NCI-H82 (cell line): ENCODE measurements at places on chromosomes 12 and 14.

DNA sequence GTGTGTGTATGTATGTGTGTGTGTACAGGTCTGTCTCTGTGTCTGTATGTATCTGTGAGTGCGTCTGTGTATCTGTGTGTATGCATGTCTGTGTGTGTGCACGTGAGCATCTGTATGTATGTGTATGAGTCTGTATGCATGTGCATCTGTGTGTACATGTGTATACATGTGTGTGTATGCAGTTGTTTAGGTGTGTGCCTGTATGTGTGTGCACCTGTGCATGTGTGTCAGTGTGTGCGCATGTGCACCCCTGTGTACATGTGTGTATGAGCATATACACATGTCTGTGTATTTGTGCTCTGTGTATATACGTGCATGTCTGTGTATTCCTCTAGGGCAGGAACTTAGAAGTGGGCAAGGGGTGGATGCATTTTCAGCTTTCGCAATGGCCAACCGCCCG, 116.0 kb downstream of the TMEM132C start:
- no peak for DNase-seq

- no peak for DNase-seq
These were observed 919.9 kb downstream of the FSCB start for GRCh38 chr14:43587183-43587582.

- no peak for DNase-seq
These were observed 45.5 kb upstream of the FAR2 start for GRCh38 chr12:29103539-29103974.

DNA sequence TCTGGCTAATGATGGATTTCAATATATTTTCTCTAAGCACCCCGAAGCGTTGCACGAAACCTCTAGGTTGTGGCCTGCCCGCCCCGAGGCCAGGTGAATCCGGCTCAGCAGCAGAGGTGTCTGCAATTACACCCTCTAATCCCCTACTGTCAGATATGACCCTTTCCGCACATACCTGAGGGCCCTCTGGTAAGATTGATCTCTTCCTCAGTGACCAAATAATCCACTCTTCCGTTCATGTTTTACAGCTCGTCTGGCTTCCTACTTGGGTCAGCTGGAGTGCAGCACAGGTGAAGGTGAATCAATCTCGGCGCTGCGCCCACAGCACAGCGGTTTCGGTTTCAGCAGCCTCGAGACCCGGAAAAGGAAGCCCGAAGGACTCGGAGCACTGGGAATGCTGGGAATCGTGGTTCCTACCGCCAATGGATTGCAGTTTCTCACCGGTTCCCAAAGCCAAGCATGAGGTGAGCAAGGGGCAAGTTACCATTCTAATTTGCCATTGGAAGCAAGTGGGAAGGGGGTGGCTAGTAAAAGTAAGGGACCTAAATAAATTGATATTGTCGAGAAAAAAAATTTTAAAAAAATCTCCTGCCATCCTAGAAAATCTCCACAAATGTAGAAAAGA, at the start of gene SYNJ2BP:
SYNJ2BP (minus strand) TSS at position 366 of the 625 bp plus-strand sequence; CDS start at position 239, 127 bp downstream.
- DNase-seq, result peak; percentile 80

DNA sequence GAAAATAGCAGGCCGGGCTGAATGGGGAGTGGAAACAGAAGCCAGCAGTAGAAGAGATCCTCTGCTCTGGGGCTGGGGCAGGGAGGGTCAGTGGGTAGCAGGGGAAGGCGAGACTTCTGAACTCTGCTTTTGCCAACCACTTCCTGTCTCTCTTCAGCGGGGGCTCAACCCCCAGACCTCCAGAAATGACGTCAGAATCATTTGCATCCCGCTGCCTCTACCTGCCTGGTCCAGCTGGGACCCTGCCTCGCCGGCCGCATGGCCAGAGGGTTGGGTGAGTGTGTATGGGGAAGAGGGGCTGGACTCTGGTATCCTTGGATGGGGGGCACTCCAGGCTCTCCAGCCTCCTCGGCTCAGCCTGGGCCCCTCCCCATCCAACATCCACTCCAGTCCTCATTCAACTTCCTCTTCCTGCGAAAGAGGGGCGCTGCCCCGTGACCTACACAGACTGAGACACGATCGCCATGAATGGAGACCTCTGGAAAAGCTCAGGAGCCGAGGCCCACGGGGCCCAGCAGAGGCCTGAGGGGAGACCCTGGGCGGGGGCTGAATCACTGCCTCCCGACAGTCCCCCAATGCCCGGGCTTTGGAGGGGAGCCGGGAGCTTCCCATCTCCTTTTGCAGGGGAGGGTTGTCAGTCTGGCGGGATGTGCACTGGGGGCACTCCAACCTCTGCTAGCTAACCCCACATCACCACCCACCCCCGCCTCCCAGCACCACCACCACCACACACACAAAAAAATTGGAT, 458 bp upstream of the HOXC4 start:
- no peak for DNase-seq

GRCh38 chr12:52044292-52044983, 6.8 kb upstream of the NR4A1 start:
- DNase-seq, result no peak

GRCh38 chr14:69428289-69428998, 30.0 kb downstream of the SLC39A9 start:
- DNase-seq, result no peak

- DNase-seq, result peak; percentile 58
These were observed 577 bp upstream of the TPCN1 start for GRCh38 chr12:113220593-113221180.

- no peak for DNase-seq
These were observed 68.0 kb downstream of the SERPINA3 start for GRCh38 chr14:94679937-94680861.

GRCh38 chr12:102522768-102523167, 42.4 kb upstream of the IGF1 start:
- DNase-seq, result peak; percentile 59

GRCh38 chr12:85441741-85442140, 161.7 kb downstream of the ALX1 start:
- peak; percentile 42 for DNase-seq

- no peak for DNase-seq
These were observed 45.1 kb downstream of the KCNA1 start for GRCh38 chr12:4954621-4955354.

DNA sequence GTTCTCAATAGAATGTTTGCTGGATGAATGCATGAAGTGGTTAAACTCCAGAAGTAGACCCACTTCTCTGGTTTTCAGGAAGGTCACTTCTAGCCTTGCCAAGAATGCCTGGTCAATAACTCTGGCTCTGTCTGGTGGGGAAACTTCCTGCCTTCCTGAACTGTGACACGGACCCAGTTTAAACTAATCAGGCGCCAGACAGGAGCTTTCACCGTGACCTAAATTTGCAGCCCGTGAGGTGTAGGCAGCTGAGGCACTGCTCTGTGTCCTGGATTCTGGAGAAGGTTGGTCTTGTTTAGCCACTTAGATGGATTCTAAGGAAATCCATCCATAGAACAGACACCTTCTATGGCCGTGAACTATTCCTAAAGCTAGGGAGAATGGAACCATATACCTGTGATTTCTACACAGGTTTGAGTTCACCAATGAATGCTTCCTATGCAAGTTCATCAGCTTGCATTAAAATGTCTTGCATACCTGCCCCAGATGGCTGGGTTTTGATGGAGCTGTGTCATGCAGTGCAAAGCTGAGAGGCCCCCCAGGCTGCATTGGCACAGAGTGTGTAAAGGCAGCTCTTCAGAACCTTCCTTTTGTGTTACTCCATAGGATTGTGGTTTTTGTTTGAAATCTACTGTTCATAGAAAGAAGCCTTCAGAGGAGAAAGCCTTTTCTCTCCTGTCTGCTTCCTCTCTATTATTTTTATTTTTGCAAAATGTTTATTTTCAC, 4.4 kb downstream of the CHST11 start:
- DNase-seq, result no peak

DNA sequence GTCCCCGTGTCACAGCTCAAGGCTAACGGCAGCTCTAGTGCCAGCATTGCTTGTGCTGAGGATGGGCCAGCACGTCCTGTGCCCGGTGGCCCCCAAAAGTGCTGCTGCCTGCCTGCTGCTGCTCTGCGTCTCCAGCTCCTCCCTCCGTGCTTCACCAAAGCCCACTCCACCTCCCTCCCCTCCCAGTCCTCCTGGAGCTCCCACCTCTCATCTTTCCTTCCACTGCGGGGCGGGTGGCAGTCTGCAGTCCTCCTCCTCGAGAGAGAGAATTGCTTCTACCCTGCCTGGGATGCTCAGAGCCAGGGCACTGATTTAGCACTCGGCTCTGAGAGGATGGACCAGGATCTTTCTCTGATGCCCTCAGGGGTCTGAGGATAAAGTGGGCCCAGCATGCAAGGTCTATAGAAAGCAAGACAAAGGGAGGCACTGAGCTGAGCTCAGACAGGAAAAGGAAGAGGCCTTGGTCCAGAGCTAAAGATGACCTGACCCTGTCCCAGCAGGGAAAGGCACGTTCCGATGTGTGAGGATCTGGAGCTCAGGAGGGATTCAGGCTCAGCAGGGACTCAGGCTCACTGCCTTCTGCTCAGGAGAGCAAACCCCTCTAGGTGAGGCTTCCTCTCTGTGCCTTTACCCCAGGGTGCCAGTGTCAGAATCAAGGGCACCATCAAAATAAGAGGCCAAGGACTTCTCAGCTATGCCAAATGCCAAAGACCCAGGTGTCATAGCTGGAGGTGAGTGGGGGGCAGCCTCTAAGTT, 113.1 kb upstream of the FKBP4 start:
- DNase-seq, result no peak

- no peak for DNase-seq
These were observed 20.7 kb upstream of the PPP1R12A start for GRCh38 chr12:79955561-79955960.

GRCh38 chr14:73491256-73492042, 716 bp downstream of the RIOX1 start:
- DNase-seq, result peak; percentile 76

DNA sequence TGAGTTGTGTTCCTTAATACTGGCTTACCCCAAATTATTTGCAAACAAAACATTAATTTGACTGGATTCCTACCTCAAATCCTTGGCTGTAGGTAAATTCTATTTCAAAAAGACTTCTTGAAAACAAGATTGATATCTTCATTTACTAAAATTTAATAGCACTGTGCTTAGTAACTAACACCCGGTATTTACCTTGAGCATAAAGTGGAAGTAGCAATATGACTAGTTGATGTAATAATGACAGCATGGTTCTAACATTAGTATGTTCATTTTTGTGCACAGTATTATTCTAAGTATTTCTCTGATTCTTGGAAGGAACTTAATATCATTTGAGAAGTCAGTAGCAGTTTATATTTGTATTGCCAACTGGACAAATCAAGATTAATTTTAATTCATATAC, 96.8 kb downstream of the PPHLN1 start:
- no peak for DNase-seq

GRCh38 chr12:44551631-44552030, 324.5 kb downstream of the NELL2 start:
- no peak for DNase-seq

GRCh38 chr14:67999705-68000384, 180.3 kb downstream of the RAD51B start:
- no peak for DNase-seq
